ENCODE measurements at places on chromosomes 5 and 9.

DNA sequence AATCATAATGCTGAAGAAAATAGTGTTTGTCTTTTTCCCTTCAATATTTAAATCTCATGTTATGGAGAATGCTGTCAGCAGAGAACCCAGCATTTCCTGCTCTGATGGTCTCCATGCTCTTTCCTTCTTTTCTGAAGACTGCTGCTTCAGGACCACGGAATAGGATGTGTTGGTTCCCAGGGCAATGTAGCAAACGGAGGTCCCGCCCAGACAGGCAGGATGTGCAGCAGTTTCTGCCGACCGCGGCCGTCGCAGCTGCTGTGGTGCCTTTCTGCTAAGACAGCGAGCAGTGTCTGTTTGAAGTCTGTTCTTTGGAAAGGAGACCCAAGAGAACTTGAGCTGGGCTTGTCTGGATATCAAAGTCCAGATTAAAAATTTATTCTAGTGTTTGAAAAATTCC is 654.3 kb downstream of the CCDC171 start:
- no peaks in the 10 kb centered on the region for H3K4me1 ChIP-seq
- no peak overlapping the region for H3K27ac ChIP-seq
- no peaks in the 10 kb centered on the region for H3K27me3 ChIP-seq

- H3K27ac ChIP-seq, result no peak overlapping the region
- DNase-seq, result no peak
- H3K27me3 ChIP-seq, result no peaks in the 10 kb centered on the region
These were observed 6.2 kb downstream of the OXCT1 start for GRCh38 chr5:41863871-41864486.

- no peak for DNase-seq
- H3K4me1 ChIP-seq, result peaks cover 15% of the 10 kb centered on the region
- no peaks in the 10 kb centered on the region for H3K36me3 ChIP-seq
- no peak overlapping the region for H3K4me3 ChIP-seq
- H3K27ac ChIP-seq, result peak overlapping the region; percentile 68
- H3K27me3 ChIP-seq, result no peaks in the 10 kb centered on the region
These were observed 4.5 kb downstream of the RCL1 start for GRCh38 chr9:4796988-4797853.

DNA sequence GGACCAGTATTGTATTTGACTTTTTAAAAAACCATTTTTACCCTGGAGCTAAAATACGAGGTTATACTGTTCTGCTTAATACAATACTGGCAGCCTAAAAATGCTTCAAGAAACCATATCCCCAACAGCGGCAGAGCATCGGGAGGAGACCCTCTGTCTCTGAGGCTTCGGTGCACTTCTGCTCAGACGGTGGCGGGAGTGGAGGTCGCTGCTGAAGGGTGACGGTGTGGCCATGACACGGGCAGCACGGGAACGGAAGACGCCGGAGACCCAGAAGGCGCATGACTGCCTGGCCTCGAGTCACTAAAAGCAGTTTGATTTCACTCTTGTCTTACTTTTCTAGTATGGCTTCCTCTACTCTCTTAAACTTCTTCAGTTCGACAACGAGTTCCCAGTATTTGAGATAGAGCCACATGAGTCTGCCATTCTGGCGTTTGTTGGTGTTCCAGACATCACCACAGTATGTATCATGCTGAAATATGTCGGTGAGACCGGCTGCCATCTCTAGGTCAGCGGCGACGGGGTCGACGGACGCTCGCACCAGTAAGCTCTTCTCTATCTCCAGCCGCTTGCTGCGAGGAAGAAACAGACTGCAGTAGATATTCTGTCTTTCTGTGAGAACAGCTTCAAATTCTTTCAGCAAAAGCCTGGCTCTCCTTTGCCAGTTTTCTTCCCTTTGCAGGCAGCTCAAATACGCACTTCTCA is 12.8 kb downstream of the CCDC127 start:
- no peaks in the 10 kb centered on the region for H3K27me3 ChIP-seq
- no peaks in the 10 kb centered on the region for H3K4me1 ChIP-seq
- no peak overlapping the region for H3K27ac ChIP-seq
- H3K4me3 ChIP-seq, result no peak overlapping the region
- peaks cover 18% of the 10 kb centered on the region for H3K36me3 ChIP-seq

DNA sequence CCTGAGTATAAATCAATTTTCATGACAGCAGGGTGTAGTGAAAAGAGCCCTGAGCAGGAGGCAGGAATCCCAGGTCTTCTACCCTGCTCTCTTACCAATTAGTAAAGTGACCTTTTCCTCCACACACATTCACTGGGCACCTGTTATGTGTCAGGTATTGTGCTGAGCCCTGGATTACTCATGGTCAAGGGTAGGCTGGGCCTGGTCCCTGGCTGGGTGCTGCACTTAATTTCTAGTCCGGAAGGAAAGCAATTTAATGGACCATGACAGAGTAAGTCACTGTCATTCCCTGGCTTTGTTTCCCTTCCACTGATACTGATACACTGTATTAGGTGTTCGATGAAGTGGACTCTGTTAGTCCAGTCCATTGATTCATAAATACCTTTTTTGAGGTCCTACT is 29.1 kb upstream of the BRINP1 start:
- H3K27me3 ChIP-seq, result no peaks in the 10 kb centered on the region
- H3K4me3 ChIP-seq, result no peak overlapping the region
- H3K4me1 ChIP-seq, result no peaks in the 10 kb centered on the region
- no peak for DNase-seq
- no peaks in the 10 kb centered on the region for H3K36me3 ChIP-seq

GRCh38 chr5:148965511-148966265 is 97.2 kb downstream of the SH3TC2 start:
- peak overlapping the region; percentile 75 for H3K27ac ChIP-seq
- H3K36me3 ChIP-seq, result no peaks in the 10 kb centered on the region

DNA sequence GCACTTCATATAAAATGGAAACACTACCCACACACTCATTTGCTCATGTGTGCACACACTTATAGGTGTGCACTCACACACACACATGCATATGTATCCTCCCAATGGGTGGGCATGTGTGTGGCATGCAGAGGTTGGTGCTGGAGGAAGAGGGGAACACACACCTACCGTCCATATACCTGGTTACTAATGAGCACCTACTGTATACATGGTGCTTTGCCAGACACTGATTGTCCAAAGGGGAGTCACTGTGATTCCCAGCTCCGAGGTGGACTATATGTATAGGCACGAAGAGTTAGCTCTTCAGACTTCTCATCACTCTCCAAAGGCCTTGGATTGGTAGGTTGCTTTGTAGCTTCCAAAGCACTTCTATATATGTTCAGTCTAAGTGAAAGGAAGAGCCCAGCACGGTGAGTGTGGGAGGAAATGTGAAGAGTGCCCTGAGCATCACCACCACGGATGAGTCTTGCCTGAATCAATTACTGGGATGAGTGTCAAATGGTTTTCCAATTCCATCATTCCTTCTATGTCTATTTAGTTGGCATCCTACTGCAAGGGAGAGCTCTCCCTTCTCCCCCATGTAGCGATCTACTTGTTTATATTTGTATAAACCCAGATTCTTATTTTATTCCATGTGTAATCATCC is 12.6 kb upstream of the ERGIC1 start:
- H3K4me3 ChIP-seq, result no peak overlapping the region
- no peaks in the 10 kb centered on the region for H3K36me3 ChIP-seq
- DNase-seq, result no peak
- H3K27ac ChIP-seq, result no peak overlapping the region
- no peaks in the 10 kb centered on the region for H3K27me3 ChIP-seq

GRCh38 chr5:139908749-139909148 is 113.1 kb downstream of the PSD2 start:
- H3K27me3 ChIP-seq, result peaks cover 5% of the 10 kb centered on the region
- H3K4me3 ChIP-seq, result no peak overlapping the region
- peaks cover 9% of the 10 kb centered on the region for H3K4me1 ChIP-seq
- no peak overlapping the region for H3K27ac ChIP-seq
- no peak for DNase-seq
- H3K36me3 ChIP-seq, result no peaks in the 10 kb centered on the region

DNA sequence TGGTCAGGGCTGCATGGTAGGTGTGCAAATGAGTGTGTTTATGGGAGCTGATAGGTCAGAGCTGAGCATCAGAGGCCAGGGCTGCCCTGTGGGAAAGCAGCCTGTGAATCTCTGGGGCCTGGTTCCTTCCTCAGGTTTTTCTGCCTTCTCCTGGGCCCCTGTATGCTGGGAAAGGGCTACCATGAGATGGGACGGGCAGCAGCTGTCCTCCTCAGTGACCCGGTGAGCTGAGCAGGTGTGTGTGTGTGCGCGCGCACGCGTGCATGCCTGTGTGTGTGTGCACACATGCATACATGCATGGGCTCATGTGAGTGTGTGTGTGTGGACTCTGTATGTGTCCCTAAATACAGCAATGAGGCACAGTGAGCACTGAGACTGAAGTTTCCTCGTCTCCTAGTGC is 2.3 kb downstream of the SLC4A9 start:
- no peak overlapping the region for H3K4me3 ChIP-seq
- H3K36me3 ChIP-seq, result no peaks in the 10 kb centered on the region
- no peak for DNase-seq
- no peaks in the 10 kb centered on the region for H3K27me3 ChIP-seq

DNA sequence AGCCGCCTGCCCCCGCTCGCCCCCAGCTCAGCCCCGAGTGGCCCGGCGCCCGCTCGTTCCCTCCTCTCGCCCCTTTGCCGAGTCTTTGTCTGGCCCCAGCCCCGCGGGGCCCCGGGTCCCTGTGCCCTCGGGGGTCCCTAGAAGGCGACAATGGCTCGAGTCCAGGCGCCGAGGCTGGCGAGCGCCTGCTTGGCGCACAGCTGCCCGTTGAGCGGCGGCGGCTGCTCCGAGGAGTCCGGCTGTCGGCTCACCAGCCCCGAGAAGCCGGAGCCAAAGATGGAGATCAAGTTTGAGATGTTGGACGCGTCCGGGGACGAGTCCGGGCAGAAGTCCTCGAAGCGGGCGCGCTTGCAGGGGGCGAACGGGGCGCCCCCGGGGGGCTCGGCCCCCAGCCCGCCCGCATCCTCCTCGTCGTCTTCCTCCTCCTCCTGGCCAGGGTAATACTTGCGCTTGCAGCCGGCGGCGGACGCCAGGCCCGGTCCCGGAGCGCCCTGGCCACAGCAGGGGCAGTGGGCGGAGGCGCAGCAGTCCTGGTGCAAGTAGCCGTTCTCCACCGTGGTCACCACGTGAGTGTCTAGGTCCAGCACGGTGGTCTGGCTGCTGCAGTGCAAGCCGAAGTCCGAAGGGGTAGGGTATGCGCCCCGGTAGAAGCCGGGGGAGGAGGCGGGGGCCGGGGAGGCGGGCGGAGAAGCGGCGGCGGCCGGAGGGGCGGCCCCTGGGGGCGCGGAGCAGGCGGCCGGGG is 1.2 kb downstream of the IER5L start:
- H3K36me3 ChIP-seq, result no peaks in the 10 kb centered on the region
- H3K27me3 ChIP-seq, result no peaks in the 10 kb centered on the region
- H3K4me1 ChIP-seq, result peaks cover 22% of the 10 kb centered on the region

GRCh38 chr9:72278959-72279358 is 86.0 kb downstream of the ZFAND5 start:
- H3K4me3 ChIP-seq, result no peak overlapping the region
- no peaks in the 10 kb centered on the region for H3K36me3 ChIP-seq

GRCh38 chr5:131022811-131023497 is 142.1 kb downstream of the HINT1 start:
- no peaks in the 10 kb centered on the region for H3K36me3 ChIP-seq
- no peak overlapping the region for H3K4me3 ChIP-seq
- H3K4me1 ChIP-seq, result no peaks in the 10 kb centered on the region
- no peaks in the 10 kb centered on the region for H3K27me3 ChIP-seq
- no peak overlapping the region for H3K27ac ChIP-seq
- no peak for DNase-seq

DNA sequence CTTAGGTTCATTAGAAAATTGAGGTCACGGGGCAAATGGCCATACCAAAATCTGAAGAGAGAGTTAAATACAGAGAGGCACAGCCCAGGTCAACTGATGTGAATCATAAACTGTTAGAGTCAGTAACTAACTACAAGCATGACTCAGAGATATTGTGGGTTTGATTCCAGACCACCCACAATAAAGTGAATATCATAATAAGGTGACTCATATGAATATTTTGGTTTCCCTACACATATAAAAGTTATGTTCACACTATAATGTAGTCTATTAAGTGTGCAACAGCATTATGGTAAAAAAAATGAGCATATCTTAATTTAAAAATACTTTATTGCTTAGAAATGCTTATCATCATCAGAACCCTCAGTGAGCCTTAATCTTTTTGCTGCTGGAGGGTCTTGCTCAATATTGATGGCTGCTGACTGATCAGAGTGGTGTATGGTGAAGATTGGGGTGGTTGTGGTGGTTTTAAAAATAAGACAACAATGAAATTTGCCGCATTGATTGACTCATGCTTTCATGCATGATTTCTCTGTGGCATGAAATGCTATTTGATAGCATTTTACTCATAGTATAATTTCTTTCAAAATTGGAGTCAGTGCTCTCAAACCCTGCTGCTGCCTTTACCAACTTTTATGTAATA is 53.1 kb upstream of the EDIL3 start:
- H3K4me1 ChIP-seq, result no peaks in the 10 kb centered on the region
- H3K27me3 ChIP-seq, result no peaks in the 10 kb centered on the region
- no peak overlapping the region for H3K27ac ChIP-seq
- no peaks in the 10 kb centered on the region for H3K36me3 ChIP-seq
- no peak overlapping the region for H3K4me3 ChIP-seq
- DNase-seq, result no peak

- H3K4me3 ChIP-seq, result no peak overlapping the region
- H3K36me3 ChIP-seq, result no peaks in the 10 kb centered on the region
- no peak for DNase-seq
- no peaks in the 10 kb centered on the region for H3K27me3 ChIP-seq
- H3K27ac ChIP-seq, result no peak overlapping the region
These were observed 25.2 kb downstream of the ZNF608 start for GRCh38 chr5:124721229-124721735.

- no peak overlapping the region for H3K4me3 ChIP-seq
- no peaks in the 10 kb centered on the region for H3K4me1 ChIP-seq
- H3K27ac ChIP-seq, result no peak overlapping the region
These were observed 109.1 kb downstream of the DOCK2 start for GRCh38 chr5:169746147-169746694.

GRCh38 chr5:11791792-11792191 is 112.5 kb downstream of the CTNND2 start:
- no peaks in the 10 kb centered on the region for H3K27me3 ChIP-seq
- no peak overlapping the region for H3K4me3 ChIP-seq
- H3K27ac ChIP-seq, result no peak overlapping the region
- DNase-seq, result no peak
- no peaks in the 10 kb centered on the region for H3K36me3 ChIP-seq

DNA sequence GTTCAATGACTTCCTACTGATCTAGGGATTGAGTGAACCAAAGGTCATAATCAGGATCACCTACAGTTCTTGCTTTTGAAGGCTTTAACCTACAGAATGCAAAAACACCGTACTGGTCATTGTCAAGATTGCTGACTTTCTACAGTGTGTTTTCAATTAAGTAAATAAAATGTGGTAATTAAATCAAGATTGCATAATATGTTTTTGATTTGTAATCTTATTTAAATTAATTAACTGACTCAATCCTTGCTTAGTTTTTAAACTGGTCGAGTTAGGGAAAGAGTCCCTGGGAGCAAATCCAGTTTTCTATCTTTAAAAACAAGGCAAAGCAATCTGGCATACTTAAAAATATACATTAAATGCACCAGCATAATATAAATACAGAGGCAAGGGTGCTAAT is 125.9 kb downstream of the NFIB start:
- no peak for DNase-seq
- no peaks in the 10 kb centered on the region for H3K36me3 ChIP-seq
